ENCODE measurements at places on chromosomes 16 and 17.

DNA sequence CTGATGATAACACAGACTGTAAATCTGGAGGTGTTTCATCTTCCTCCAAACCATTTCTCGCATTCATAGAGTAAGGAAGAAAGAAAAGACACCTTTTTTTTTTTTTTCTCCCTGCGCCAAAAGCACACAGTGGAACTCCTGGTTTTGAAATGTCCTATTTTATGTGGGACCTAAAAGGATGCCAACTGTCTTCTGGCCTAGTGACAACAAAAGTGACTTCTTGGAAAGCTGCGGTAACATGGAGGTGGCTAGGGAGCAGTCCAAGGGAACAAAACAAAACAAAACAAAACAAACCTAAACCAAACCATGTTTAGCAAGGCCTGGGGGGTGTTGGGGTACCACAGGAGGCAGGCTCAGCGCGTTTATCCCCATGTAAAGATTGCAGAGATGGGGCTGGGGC, 174.8 kb downstream of the XYLT1 start:
- no peak for DNase-seq

DNA sequence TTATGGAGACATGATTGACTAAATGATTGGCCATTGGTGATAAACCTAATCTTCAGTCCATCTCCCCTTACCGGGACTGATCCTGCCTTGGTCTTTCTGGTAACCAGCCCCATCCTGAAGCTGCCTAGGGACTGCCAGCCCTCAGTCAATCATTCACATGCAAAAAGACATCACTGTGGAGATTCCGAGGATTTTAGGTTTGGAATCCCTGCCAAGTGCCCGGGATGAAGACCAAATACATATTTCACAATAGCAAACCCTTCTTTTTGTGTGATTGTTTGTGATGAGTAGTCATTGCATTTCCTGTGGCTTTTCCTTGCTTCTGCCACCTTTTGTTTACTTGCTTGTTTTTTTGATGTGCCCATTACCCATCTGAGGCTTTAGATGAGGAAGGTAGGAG, 44.0 kb downstream of the EPN2 start:
- no peak for DNase-seq

DNA sequence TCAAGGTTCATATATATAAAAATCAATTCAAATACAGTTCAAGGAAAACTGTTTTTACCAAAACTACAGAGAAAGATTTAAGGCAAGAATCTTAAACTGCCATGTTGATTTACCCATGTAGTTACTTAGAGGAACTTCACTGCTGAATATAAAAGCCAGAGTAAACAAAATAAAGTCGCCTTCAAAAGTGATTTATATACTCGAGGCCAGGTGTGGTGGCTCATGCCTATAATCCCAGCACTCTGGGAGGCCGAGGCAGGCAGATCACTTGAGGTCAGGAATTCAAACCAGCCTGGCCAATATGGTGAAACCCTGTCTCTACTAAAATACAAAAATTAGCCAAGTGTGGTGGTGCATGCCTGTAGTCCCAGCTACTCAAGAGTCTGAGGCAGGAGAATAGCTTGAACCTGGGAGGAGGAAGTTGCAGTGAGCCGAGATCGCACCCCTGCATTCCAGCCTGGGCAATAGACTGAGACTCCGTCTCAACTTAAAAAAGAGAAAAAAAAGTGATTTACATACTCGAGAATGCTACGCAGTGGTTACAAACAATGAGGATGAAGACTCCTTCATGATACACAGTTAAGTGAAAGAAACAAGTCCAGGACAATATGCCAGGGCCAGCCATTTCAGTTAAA, 54.1 kb upstream of the CNEP1R1 start:
- DNase-seq: no peak

- peak; percentile 33 for DNase-seq
Observed at GRCh38 chr16:89918453-89919347, at the start of gene MC1R. TSS of gene MC1R (plus strand) at chr16:89918862. CDS start at chr16:89919259, 397 bp downstream.

DNA sequence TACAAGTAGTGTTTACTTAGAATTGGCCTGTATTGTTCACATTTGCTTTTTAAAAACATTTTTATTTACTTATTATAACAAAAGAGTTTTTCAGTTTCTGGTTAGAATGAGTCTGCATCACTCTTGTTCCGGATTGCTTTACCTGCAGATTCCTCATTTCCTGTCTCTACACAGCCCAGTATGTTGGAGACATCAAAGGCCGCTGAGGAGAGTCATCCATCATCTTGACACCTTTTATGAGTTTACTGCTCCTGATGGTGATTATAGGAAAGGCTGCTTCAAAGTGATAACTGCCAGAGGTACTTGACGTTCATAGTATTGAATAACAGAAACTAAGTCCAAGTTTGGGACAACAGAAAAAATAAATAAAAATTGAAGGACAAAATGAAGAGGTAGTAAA, 490.5 kb upstream of the CA10 start:
- DNase-seq: no peak

GRCh38 chr17:76383546-76384221, 725 bp upstream of the SPHK1 start:
- peak; percentile 42 for DNase-seq

- DNase-seq: no peak
Observed at GRCh38 chr16:80369138-80369958, 171.4 kb upstream of the DYNLRB2 start.

DNA sequence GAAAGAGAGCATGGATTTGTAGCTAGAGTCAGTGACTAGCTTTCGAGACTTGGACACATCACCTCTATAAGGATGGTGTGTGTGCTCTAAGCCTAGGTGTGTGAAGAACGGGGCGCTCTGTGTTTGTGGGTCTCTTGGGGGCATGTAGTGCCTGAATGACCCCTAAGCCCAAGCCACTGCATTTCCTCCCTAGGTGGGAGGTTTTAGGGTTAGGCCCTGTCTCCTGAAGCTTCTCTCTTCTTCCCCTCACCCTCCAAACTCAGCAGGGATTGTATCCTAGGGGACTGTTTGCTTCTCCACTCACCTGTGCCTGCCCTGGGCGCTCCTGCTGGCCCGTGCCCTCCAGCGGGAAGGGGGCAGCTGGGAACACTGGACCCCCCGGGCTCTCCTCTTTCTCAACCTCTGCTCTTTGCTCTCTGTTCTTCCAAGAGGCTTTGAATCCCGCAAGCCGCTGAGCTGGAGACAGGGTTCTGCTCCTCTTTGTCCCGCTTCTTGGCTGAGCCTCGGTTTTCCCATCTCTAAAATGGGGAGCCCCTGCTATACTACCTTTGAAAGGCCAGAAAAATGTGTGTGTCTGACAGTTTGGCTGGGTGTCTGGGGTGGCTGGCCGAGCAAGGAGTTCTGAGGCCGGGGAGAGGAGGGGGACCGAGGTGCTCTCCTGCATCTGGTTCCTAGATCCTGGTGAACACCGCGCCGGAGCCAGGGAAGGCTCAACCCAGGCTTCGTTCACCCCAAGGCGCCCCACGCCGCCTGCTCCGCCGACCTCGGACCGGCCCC, 810 bp downstream of the CYGB start:
- DNase-seq: no peak

DNA sequence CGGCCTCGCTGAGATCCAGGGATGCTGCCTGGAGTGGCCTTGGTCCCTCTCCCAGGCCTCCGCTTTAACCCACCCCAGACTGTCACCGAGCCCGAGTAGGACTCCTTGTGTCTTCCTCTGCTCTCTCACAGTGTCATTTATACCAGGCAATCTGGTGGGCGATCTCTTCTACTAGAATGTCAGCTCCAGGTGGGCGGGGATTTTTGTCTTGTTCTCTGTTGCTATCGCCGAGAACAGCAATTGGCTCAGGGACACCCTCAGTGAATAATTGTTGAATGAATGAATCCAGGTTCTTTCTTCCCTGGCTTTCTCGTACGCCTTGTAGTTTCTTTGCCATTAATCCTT, 591 bp downstream of the DHX38 start:
- no peak for DNase-seq

DNA sequence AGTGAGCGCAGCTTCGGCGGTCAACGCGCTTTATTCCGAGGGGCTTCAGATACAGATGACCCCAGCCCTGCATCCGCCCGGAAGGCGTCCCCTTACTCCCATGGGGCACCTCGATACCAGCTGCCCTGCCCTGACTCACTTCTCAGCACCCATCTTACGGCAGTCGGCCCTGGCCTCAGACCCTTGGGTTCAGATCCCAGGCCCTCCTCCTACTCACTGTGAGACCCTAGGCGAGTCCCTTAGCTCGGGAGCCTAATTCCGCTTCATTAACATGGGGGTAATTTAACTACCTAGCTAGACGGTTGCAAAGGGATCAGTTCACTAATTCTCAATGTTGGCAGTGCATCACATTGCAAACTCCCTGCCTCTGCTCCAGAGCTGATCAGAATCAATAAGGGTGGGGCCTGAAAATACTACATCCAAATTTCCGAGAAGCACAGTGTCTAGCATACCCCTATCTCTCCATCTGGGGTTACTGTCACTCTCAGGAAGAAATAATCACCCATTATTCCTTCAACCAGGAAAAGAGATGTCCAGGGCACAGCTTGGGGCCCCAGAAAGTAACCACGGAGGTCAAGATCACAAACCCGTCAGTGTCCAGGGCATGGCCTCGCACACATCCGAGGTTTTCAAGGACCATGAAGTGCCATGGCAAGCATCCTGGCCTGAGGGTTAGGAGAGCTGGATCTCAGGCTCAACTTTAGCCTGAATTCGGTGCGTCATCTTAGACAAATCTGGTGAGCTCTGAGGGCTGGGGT, 415 bp upstream of the FLOT2 start:
- DNase-seq: peak; percentile 63

DNA sequence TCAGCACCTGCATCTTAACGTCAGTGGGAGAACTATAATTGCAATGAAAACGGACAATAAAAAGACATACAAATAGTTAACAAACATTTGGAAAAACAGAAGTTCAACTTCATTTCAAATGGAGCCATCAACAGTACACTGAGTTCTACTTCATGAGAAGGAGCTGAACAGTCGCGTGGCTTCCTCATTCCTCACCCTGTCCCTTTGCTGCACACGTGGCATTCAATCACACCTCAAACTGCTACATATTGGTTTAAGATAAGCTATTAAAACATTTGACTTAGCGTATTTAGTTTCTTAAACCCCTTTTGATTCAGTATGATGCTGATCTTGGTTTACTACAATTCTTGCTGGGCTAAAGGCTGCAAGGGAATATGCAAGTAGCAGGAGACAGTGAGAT, 76.8 kb downstream of the CDK5R1 start:
- no peak for DNase-seq

- peak; percentile 95 for DNase-seq
Observed at GRCh38 chr17:3723556-3724377, at the start of gene HASPIN. TSS of gene HASPIN (plus strand) at chr17:3723903. CDS start at chr17:3723936, 33 bp downstream.

DNA sequence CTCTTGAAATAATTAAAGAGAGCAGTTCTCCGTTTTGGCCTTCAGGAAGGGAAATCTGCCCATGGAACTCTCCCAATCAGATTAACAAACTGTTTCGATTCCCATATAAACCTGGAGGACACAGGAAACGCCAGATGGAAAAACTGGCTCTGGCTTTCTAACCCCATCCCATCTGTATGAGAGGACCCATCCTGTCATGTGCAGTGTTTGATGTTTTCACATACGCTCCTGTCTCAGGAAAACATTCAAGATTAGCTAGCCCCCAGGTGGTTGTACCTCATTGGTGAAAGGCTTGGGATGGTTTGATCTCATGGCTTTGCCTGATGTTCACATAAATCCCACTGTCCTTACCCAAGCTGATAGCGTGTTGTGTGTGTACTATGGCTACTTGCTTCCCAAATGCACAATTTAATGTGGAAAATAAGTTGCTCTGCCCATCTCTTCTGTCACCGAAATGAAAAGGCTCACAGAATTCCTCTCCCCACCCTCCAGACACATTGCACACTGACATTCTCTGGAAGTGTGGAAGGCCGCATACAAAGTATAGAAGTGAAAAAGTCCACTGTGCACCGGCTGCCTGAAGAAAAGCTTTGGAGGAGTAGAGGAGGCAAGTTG, 18.2 kb upstream of the ERN1 start:
- no peak for DNase-seq

DNA sequence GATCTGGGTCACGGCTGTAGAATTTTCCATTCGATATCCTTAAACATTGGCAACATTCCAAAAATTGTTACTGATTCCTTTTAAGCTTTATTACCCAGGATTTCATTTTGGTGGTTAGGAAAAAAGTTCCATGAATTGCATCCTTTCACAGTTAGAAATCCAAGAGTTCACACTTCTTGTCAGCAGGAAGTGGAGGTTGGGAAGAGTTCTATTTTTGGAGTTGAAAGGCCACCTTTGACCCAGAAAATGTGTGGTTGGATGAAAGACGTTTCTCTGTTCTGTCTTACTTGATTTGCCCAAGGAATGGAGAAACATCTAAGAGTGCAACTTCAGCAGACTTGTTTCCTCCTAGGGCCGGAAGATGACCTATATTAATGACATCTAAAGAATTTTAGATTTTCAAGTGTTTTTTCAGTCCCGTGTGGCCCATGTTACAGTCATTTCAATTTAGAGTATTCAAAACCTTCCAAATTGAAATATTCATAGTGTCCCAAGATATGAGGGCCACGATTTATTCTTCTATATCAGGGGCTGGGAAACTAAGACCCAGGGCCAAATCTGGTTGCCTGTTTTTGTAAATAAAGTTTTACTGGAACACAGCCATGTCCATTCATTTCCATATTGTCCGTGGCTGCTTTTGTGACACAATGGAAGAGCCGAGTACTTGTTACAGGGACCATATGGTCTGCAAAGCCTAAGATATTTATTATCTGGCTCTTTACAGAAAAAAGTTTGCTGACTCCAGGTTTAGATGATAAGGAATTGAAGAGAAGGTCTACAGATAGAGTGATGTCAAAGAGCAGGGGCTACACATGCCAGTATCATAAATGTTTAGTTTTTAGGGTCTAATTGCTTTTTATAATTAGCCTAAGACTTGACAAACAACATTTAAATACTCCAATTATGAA, 50.2 kb downstream of the CDK5R1 start:
- DNase-seq: no peak

- DNase-seq: no peak
Observed at GRCh38 chr17:34820922-34821321, 140.3 kb downstream of the CCT6B start.

- no peak for DNase-seq
Observed at GRCh38 chr16:17276010-17276530, 194.7 kb downstream of the XYLT1 start.

DNA sequence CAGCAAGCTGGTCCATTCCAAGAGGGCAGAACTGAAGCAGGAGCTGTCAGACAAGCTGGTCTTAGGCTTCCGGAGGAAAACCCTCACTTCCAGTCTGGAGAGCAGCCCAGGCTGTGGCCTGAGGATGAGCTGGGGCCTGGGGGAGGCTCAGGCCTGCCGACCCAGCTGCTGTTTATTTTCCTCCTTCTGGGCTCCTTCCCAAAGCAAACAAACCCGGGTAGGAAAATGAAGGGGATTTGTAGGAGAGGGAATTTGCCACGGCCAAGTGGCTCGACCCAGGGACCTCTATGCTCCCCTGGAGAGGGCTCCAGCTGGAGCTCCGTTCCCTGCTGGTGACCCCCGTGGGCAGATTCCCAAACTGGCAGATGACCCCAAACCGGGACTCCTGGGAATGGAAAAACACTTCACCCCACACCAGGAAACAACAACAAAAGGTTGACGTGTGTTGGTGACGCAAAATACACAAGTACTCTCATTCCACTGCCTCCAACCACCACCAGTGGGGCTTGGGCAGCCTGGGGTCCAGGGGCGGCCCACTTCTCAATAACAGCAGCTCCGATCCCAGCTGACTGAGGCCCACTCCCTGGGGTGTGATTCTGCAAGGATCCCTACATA, 8.8 kb downstream of the JUP start:
- DNase-seq: no peak

GRCh38 chr16:80040814-80041213, 440.3 kb upstream of the MAF start:
- DNase-seq: no peak

GRCh38 chr16:89120921-89121351, 27.3 kb downstream of the ACSF3 start:
- no peak for DNase-seq

- no peak for DNase-seq
Observed at GRCh38 chr17:70422862-70423261, 253.5 kb downstream of the KCNJ2 start.

GRCh38 chr17:8073627-8074484, 13.7 kb downstream of the ALOX12B start:
- DNase-seq: peak; percentile 93
